ENCODE measurements at places on chromosomes 13 and 19.

DNA sequence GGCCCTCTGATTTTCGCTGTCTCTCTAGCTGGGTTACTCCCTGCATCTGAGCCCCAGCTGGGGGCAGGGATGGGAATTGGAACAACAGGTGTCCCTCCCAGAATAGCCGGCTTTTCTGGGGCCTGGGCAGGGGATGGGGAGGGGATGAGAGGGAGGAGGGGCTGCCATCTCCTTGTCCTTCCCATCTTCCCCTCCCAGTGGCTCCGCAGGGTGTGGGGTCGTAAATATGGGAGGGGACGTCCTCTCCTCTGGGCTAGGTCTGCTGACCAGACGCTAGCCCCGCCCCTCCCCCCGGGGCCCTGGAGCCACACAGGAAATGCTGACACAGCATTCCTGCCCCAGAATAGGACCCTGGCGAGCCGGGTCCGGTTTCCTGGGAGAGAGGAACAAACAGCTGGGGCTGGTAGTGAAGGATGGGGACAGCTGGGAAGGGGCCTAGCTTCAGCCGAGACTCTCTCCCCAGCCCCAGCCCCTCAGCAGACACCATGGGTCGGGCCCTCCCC, 1.1 kb downstream of the RYR1 start:
- DNase-seq = no peak

DNA sequence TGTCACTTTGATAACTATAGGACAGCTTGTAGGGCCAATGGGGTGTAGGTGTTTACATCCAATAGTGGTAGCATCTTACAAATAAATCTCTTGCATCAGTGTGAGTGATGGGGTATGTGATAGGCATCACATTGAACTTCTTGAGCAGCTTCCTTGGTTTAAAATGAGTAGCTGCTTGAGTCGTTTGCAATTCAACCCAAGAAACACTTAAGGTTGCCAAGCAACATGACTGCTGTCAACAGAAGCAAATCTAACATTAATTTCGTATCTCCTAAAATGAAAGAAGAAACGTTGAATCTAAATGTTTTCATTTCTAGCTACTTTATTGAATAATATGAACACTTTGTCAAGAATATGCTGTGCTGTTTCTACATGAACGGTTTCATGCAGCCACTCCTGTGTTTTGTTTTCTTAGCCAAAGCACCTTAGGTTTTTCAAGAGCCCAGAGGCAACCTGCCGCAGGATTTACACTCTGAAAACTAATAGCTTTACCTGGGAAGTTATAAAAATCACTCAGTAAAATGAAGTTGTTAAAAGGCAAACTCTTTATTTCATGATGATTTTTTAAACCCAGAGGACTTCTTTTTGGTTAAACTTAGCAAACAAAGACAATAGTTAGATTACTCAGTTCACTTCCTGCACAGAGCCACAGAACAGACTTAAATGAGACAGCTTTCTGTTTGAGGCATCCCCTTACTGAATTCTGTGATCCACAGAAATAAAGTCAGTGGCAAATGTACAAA, 305.2 kb downstream of the MTUS2 start:
- no peak for DNase-seq

- DNase-seq = peak; percentile 18
Measured at GRCh38 chr13:46553521-46553885, 533 bp downstream of the LRCH1 start.

DNA sequence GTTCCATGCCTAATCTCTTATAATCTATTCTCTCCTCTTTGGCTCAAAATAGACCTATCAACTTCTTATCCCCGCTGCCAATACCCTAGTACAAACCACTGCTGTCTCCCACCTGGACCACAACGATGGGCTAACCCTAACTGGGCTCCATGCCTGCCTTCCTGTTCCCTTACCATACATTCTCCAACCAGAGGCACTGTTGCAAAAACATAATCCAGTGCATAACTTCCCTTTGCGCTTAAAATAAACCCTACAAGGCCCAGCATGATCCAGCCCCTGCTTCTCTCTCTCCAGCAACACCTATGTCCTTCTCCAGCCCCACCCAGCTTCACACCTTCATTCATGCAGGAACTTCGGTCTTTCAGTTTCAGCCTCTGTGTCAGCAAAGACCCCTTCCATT, 27.4 kb upstream of the CEBPA start:
- DNase-seq = no peak

DNA sequence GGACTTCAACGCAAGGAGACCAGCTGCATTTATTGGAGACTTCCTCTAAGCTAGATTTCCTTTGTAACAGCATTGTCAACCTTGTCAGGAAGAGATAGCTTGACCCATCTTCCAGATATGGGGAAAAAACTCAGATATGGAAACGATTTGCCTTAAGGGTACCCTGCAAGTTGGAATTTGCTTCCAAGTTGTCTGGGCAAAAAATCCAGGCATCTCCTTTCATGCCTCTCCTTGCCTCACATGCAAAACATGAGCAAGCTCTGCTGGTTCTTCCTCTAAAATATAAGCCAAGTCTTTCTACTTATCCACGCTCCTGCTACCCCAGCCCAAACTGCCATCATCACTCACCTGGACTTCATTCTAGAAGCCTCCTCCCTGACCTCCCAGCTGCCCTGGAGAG, 6.4 kb upstream of the DNMT1 start:
- no peak for DNase-seq
